ENCODE measurements at places on chromosomes 7 and 10.

GRCh38 chr10:68756246-68756645, 35.2 kb downstream of the CCAR1 start:
- no peak for DNase-seq

DNA sequence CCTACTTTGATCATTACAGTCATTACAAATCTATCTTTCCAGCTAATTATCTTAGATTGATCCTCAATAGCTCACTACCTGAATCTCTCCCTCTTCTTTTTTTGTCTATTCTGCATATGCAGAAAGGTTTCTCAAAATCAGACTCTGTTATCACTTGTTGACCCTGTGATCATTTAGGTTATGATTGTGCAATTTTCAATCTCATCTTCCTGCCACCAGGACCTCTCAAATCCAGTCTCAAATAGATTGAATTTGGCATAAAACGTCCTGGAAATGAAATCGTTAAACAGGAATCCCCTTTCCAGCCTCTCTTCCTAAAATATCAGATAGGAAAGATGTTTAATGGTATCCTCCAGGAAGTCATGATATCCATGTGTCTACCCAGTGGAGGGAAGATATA, 96.6 kb downstream of the ST8SIA6 start:
- no peak for DNase-seq

- DNase-seq = no peak
Observed at GRCh38 chr7:30625283-30625682, 30.6 kb downstream of the GARS1 start.

DNA sequence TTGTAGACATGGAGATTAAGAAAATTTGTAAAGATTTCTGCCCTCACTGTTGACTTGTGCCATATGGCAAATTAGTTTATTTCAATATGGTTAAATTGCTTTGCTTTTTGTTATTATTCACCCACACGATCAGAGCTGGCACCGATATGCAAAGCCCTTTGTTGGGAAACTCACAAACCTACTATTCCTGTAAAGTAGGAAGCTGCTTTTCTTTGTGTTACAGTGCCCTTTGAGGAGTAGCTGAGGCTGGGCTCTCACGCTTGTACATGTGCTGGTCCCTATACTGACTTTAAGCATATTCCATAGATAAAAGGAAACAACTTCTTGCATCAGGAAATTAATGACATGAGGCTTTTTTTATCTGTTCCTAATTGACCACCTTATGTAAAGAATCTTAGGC, 17.6 kb upstream of the AOAH start:
- no peak for DNase-seq

GRCh38 chr7:17304926-17305325, 6.5 kb downstream of the AHR start:
- DNase-seq = no peak

DNA sequence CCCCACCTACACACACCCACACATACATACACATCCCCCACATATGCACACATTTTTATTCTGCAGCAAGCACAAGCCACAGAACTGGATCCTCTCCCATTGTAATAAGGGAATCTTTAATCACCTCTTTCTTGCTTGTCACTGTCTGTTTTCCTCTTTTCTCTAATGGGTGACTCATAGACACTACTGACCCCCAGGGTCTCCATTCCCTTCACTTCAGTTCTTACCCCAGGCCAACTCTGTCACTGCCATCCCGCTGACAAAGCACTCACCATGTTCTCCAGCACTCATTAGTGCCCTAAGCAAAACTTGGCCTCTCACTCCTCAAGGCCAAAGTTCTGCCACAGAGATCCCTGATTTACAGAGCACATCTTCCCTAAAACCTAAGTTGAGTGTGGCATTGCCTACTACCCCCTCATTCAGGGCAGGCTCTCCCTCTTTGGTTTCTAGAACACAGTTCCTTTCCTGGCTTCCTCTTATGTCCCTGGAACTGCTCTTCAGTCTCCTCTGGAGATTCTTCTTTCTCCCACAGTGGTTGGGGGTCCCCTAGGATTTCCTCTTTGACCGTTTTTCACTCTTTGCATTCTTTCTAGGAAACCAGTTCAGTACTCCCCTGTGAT, 39.6 kb upstream of the INHBA start:
- no peak for DNase-seq

DNA sequence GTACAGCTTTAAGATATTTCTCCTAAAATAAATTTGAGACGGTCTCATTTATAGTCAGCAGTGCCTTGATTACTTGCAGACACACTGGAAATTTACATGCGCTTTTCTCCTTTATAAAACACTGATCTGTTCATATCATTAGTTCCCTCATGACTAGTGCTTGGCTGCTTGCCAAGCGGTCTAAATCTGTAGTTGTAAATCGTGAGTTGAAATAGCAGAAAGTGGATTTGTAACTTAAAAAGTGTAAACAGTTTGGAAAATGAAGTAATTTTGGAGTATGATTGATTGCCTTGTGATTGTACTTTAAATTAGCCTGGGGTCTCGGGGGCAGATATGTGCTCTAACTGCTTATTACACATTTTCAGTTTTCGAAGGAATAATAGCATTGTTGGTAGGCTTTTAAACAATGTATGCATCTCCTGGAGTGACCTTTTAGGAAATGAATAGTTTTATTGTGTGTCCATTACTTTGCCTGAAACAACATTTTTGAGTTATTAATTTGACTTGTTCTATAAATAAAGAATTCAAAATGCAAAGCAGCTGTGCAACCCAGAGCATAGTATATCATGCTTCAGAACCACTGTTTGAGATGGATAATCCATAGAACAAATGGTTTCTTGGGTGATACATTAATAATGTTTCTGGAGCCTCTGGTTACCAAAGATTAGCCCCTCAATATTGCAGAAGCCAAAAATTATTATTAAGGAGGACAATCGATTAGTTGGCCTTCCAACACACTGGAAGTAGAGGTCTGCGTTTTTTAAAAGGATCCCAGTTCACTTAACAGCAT, 73.3 kb downstream of the ARID5B start:
- DNase-seq = peak; percentile 48

GRCh38 chr10:109219935-109220605, 703.2 kb downstream of the XPNPEP1 start:
- no peak for DNase-seq

DNA sequence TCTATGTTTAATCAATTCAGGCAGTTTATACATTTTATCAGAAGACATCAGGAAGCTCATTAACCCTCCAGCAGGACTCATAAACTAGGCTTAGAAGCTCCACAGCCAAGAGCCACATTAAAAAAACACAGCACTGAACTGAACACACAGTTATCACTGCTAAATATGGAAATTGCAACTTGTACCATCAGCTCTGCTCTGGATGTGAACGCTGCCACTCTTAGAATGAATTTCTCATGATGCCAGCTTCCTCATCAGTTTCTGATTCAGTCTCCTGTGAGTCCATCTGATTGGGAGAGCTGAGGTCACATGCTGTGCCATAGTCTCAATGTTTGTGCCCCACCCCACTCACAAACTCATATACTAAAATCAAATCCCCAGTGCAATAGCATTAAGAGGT, 17.1 kb upstream of the ING3 start:
- DNase-seq = no peak

DNA sequence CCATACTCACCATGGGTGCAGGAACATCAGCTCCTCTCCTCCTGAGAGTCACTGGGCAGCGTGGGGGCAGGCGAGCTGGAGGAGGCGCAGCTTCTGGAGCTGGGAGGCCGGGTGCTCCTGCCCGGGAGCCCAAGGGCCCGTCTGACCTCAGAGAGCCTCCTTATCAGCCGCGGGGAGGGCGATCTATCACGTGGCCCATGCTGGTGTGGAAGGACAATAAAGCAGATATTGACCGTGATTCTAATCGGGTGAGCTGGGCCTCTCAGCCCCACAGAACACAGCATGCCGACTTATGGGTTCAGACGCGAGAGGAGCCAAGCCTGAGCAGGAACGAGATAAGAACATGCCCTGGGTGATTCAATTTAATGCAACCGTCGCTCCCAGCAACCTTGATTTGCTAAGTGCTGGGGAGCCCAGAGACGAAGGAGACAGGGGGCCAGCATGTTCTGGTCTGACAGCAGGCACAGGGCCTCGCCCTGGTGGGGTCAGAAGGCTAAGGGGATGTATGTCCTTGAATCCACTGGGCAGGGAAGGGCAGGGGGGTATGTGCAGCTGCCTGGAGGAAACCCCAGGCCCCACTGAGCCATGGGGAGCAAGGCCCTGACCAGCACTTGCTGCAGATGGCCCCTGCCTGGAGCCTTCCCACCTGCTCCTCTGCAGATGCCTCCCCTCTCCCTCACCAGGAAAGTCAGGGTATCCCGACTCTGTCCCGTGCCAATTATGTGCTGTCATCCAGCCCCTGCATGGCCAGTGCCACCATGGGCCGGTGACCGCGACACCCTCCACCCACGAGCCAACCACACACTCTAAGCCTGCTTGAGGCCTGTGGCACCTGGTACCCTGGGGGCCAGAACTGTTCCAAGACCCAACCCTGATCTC, 95.3 kb upstream of the RET start:
- DNase-seq = no peak

DNA sequence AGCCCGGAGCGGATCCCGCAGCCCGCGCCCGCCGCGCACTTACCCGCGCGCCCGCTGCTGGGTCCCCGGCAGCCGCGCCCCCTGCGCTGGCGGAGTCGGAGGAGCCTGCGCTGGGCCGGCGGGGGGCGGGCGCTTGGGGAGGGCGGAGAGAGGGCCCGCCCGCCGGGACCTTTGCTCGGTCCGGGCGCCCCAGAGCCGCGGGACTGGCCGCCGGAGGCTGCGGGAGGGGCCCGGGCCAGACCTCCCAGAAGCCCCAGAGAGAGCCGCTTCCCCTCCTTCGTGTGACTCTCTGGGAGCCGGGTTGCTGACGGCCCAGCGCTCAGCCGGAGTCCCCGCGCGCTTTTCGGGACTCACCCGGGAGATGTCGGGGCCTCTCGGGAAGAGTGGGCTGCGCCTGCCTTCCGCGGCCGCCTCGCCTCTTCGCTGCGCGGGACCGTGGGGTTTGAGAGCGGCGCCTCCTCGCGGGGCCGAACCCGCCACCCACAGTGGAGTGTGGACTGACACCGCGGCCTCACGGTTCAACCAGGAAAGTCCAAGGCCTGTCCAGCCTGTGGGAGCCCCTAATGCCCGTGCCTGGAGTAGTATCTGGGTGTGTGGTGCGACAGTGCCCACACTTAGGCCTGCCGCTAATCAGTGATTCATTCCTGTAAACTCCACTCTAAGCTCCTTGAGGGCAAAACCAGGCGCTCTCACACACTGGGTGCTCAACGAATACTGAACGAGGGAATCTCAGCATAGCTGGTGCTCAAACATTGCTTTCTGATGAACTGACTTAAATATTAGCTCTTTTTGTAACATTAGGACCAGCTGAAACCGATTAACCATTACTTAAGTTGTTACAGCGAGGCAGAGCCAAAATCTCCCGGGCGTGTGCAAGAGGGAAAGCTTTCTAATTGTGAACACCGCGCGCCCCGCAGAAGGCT, at the start of gene GSDME:
GSDME (minus strand) TSS at position 112 of the 923 bp plus-strand sequence. CDS start 7,690 bp downstream, outside the sequence.
- DNase-seq = no peak

DNA sequence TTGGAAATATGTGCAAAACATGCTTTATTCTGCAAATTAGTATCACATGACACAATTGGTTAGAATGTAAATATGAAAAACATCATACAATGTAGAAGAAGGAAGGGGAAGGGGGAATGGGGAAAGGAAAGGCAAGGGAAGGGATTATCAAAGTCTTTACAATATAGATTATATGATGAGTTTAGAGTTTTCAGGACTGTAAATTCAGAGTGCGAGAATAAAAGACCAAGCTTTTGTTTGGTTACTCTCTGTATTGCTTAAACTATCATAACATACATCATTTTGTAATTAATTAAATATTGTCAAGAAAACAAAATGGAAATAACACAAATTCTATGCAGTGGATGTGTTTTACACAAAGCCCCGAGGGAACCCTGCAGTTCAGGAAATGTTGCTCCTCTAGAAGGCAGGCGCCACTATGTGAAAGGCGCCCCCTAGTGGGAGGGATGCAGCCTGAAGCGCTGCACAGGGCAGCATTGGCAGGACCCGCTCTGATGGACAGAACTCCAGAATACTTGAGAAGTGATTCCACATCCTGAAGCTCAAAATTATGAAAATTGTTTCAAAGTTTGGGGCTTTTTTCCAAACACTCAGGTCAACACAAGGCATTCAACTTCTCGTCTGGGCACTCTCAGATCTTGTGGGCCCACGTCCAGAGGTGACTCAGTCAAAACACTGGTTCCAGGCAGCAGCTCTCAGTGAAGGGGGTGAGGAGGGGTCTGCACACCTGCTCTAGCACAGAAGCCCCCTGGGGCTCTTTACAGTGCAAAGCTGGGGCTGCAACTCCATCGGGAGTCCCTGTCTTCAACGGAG, 31.6 kb upstream of the TMEM254 start:
- peak; percentile 45 for DNase-seq

DNA sequence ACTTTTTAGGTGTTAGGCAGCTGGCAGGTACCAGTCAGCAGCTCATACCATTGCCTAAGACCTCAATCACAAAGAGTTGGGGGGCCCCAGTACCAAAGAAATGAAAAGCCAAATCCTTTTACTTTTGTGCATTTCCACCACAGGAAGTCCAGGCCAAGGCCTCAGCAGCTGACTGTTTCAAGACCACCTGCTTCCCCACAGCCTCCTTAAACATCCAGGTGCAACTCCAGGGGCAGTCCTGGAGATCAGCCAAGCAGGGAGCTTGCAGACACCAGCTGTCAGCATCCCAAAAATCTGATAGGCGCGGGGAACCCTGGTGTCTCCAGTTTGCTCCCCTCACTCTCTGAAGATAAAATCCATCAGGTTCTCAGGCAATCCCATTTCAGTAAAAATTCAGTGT, 91.5 kb upstream of the EFCAB10 start:
- DNase-seq = peak; percentile 15

DNA sequence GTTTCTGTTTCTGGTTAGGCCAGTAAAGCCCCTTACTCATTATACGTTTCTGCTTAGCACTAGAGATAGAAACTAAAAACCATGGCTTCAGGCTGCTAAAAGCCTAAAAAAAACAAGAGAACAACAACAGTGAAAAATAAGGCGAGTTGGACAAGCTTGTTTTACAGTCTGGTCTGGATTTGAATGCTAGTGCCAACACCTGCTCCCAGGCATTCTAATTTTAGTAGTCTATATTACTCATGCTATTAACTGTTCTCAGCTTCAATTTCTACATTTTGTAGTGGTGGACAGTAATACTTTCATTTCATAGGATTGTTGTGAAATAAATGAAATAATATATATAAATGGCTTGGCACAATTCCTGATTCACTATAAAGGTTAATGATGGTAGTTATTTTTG, 108.5 kb downstream of the HBP1 start:
- DNase-seq = no peak

DNA sequence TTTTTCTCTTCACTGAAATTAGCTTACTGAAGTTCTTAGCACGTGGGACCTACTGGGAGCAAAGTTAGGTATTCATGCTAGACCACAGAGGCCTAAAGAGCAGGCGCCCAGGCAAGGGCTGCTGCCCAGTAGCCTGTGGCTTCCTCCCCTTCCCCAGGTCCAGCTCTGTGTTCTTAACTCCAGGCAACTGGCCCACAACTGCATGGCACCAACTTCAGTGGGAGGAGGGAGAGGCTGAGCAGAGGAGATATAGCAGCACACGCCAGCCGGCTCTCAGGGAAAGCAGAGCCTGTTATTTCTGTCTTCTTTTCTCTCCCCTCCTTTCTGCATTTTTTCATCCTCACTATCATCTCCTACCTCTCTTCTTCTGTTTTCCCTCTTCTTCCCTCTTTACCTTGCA, 67.4 kb downstream of the PCGF5 start:
- DNase-seq = no peak

GRCh38 chr7:28411876-28412662, at the start of gene CREB5:
Gene CREB5 (plus strand): TSS chr7:28412518. CDS start chr7:28412915, 397 bp downstream.
- no peak for DNase-seq

All from NCI-H774 (cell line).